K562 (cell line): ENCODE measurements at places on chromosomes 11 and 22. TPM values are rescaled to one million over a fixed set of nuclear protein-coding genes. Genes with fewer than 3 reads are reported as not detected.

Gene KCNQ1
- 0.44 and 0.45 TPM in 2 replicates for total RNA-seq

Gene SHANK2
- total RNA-seq: 0.07 and 0.22 TPM in 2 replicates

Gene APOA1
- 1.8 TPM in 2 replicates for total RNA-seq

DNA sequence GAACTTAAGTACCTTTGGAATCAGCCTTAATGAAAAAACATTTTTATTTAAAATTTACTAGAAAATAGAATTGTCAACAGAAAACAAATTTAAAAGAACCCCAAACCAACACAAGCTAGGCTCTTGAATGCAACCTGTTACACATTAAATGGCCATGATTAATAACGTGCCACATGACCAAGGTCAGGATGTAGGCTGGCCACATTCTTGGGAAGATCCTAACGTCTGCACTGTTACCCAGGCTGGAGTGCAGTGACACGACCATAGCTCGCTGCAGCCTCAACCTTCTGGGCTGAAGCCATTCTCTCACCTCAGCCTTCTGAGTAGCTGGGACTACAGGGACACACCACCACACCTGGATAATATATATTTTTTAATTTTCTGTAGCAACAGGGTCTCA is 126.4 kb upstream of the APOA1 start:
- H3K27ac ChIP-seq: no peak overlapping the region
- H3K4me1 ChIP-seq: no peaks in the 10 kb centered on the region
- no peaks in the 10 kb centered on the region for H3K36me3 ChIP-seq
- no peaks in the 10 kb centered on the region for H3K27me3 ChIP-seq
- H3K4me3 ChIP-seq: no peak overlapping the region

DNA sequence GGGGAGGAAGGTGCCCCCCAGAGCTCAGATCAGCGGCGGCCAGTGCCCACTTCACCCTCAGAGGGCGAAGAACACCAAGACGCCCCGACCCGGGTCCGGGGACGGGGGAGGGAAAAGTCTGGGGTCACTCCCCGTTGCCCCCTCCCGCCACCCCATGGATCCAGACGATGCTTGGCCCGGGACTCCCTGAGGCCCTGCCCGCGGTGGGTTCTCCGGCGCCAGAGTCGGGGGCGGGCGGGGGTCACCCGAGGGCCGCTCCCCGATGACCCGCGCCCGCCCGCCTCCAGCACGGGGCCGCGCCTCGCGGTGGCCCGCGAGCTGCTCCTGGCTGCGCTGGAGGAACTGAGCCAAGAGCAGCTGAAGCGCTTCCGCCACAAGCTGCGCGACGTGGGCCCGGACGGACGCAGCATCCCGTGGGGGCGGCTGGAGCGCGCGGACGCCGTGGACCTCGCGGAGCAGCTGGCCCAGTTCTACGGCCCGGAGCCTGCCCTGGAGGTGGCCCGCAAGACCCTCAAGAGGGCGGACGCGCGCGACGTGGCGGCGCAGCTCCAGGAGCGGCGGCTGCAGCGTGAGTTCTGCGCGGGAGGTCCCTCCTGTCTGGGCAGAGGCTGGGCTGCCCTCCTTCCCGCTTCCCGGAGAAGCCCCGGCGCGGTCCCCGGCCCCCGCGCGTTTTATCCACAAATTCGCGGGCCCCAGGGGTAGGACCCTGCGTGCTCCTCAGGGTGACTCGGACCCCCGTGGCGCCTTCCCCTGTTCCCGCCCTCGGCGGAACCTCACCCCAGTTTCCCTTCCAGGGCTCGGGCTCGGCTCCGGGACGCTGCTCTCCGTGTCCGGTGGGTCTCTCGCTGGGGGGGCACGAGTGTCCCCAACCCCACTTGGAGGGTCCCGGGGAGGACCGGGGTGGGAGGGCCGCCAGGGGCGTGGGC is 1.1 kb downstream of the NLRP6 start:
- H3K27ac ChIP-seq: no peak overlapping the region
- DNase-seq: no peak
- H3K4me3 ChIP-seq: no peak overlapping the region
- H3K4me1 ChIP-seq: peaks cover 41% of the 10 kb centered on the region
- no peaks in the 10 kb centered on the region for H3K27me3 ChIP-seq
- no peaks in the 10 kb centered on the region for H3K36me3 ChIP-seq
